SHP77 treated with DMSO at 0.1 percent for 48 hours (cell line): ENCODE measurements at places on chromosomes 4 and X.

GRCh38 chrX:34341258-34341657 is 209.1 kb upstream of the FAM47A start:
- no peak for DNase-seq

- no peak for DNase-seq
Observed at GRCh38 chr4:19791422-19792123, 460.1 kb upstream of the SLIT2 start.

- DNase-seq, result no peak
Observed at GRCh38 chrX:110851780-110852179, 56.2 kb upstream of the CHRDL1 start.

- no peak for DNase-seq
Observed at GRCh38 chrX:113058634-113059033, 218.0 kb upstream of the AMOT start.

- DNase-seq, result no peak
Observed at GRCh38 chr4:526971-527460, 28.0 kb downstream of the PIGG start.

- DNase-seq, result no peak
Observed at GRCh38 chr4:576991-577498, 950 bp upstream of the TMEM271 start.

GRCh38 chr4:15390494-15390893 is 37.3 kb upstream of the C1QTNF7 start:
- DNase-seq, result no peak

DNA sequence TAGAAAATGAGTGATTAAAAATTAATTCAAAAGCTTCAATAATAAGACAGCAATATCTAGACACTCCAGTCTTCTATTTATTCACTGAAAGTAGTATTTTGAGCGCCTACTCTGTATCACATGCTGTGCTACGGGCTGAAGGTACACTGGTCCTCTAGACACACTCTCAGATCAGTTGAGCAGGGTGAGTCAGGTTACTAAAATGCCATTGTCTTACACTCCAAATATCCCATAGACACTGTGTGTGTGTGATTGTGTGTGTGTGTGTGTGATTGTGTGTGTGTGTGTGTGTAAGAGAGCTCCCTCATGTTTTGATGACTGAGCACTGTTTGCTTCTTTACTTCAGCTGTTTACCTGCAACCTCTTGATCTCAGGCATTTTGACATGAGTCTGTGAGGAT is 342.8 kb upstream of the BOD1L1 start:
- DNase-seq, result no peak

DNA sequence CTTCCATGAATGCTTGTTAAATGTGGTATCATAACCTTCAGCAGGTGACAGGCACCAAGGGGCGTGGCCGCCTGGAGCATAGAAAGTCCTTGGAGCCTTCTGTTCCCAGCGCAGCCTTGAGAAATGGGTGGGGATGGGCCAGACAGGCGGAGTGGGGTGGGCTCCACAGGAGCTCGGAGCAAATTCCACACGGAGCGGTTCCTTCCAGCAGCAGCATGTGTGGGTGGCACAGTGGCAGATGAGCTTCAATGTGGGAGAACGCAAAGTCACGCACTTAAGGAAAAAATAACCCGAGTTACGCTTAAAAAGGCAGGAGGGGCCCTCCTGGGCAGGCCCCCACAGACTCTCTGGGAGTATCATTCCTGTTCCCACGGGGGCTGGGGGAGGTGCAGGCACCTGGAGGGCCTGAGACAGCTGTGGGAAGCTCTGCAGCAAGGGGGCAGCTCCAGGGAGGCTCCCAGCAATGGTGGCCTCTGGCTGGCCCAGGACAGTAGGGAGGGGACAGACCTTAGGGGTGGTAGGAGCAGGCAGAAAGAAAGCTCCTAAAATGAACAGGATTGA is 15.3 kb downstream of the TMEM271 start:
- no peak for DNase-seq

- no peak for DNase-seq
Observed at GRCh38 chr4:26964994-26965393, 104.4 kb downstream of the STIM2 start.

DNA sequence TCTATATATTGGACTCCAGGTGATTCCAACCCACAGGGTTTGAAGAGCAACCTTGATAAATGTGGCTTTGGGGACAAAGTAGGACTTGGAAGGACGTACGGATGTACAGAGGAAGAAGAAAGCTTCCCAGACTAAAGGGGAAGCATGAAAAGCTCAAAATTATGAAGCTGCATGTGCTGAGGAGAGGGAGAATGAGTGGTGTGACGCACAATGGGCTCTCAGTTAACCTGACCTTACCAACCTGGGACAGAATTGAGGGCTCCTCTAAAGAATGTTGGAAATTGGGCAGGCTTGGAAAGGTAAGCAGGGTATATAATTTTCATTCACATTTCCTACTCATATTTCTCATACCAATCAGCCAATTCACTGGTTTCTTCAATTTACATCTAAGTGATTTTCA is 10.5 kb upstream of the TIGD2 start:
- no peak for DNase-seq

DNA sequence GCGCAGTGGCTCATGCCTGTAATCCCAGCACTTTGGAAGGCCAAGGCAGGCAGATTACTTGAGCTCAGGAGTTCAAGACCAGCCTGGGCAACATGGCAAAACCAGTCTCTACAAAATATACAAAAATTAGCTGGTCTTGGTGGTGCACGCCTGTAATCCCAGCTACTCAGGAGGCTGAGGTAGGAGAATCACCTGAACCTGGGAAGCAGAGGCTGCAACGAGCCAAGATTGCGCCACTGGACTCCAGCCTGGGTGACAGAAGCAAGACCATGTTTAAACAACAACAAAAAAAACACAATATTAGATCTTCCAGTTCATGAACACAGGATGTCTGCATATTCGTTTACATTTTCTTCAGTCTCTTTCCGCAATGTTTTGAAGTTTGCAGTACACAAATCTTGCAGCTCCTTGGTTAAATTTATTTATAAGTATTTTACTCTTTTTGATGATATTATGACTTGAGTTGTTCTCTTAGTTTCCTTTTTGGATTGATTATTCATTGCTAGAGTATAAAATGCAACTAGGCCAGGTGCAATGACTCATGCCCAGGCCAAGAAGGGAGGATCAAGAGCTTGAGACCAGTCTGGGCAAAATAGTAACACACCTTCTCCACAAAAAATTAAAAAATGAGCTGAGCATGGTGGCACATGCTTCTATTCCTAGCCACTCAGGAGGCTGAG is 30.4 kb upstream of the ABCG2 start:
- DNase-seq, result no peak

DNA sequence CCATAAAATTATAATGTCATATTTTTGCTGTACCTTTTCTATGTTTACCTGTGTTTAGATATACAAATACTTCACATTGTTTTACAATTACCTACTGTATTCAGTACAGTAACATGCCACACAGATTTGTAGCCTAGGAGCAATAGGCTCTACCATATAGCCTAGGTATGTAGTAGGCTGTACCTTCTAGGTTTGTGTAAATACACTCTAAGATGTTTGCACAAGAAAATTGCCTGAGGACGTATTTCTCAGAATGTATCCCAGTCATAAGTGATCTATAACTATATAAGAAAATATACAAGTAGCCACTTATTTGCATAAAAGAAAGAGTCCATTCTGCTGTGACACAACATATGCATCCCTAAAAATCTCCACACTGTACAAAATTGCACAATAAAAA is 36.3 kb upstream of the SCML1 start:
- no peak for DNase-seq

DNA sequence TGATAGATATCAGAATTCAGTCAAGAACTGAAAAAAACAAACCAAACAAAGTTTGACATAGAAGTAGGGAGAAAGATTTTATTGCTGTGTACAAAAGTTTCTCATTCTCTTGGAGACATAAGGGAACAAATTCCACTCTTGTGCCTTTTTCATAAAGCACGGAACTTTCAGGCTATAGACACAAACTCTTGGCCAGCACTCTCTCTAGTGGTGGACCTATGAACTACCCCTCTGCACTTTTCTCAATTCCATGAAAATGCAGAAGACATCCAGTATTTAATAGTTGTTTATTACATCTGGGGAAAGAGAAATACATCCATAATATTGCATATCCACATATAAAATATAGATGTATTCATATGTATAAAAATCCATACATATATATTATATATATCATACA is 291.6 kb upstream of the HS3ST1 start:
- no peak for DNase-seq

DNA sequence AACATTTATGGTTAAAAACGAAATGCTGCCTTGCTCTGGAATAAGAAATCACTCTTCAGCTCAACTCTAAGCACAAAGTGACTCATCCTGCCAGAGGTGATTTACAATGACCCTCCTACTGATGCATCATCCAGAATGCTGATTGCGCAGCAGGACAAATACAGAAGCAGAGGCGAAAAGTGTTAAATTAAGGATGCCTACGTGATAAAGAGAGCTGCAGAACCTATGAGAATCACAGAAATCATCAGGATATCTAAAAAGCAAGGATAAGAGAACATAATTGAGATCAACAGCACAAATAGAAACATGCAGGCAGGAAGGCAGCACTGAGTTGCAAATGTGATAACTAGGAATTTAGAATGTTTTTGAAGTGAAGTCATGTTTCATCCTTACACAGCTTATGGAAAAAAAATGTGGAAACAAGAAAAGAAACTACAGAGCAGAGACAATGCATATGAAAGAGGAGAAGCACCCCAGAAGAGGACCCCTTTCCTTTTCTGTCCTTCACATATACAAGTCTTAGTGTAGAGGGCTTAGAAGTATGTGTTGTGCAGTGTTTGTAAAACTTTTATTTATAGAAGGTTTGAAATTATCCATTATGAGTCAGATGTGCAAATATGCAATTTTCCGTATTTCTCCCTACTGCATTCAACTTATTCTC is 188.4 kb downstream of the SLC7A11 start:
- no peak for DNase-seq

GRCh38 chr4:148258535-148258934 is 183.7 kb downstream of the NR3C2 start:
- no peak for DNase-seq

DNA sequence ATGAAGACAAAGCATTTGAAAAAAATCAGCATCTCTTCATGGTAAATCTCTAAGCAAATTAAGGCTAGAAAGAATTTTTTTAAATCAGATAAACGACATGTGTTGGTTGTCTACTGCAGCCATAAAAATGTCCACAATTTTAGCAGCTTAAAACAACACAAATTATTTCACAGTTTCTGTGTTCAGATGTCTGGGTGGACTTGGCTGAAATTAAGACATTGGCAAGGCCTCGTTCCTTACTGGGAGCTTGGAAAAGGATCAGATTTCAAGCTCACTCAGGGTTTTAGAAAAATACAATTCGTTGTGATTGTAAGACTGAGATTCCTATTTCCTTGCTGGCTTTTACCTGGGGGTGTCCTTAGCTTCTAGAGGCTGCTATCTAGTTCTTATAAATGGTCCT is 1470.6 kb downstream of the PCDH19 start:
- no peak for DNase-seq

GRCh38 chr4:36997727-36998126 is 246.8 kb upstream of the NWD2 start:
- DNase-seq, result no peak

- no peak for DNase-seq
Observed at GRCh38 chr4:2489081-2489805, 20.3 kb downstream of the RNF4 start.

DNA sequence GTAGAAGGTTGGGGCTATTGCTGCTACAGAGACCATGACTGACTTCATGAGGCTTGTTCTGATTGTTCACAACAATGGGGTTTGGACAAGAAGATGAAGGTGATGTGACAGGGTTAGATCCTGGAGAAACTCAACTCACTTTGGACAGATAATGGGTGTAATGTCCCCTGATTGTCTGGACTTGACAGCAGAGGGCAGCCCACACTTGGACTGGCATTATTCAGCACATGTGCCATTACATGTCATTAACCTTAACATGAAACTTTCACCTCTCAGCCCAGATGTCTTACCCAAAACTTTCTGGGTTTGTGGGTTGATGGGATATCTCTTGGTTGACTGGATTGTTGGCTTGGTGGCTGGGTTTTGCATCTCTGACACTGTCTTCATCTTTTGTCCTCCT is 101.5 kb downstream of the MXRA5 start:
- DNase-seq, result no peak

DNA sequence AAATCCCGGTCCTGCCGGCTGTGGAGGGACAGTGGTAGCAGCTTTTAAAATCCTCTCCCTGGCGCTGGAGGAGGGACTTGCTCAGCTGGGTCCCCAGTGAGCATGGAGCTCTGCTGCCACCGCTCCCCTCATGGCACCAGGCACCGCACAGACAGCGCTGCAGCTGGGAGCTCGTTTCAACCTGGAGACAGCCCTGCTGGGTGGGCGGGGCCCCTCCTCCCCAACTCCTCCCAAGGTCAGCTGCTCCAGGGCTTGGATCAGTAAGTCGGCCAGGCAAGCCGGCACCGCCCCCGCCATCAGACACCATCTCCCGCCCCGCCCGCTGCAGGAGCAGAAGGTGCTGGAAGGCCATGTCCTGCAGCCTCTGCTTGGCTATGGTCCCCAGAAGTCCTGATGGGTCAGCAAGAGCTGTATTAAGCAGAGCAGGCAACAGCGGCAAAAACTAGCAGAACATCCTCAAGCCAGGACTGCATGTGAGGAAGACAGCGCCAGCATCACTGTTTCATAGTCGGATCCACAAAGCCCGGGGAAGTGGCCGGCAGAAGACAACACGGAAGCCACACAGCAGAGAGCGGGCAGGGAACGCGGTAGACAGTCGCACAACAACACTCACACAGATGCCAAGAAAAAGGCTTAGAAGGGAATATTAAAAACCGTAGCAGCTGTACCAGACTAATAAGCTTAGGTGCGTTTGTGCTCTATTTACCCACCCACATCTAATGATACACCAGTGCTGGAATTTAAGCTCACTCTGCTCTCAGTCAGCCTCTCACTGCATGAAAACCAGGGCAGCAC is 16.2 kb downstream of the ZFYVE28 start:
- DNase-seq, result no peak

DNA sequence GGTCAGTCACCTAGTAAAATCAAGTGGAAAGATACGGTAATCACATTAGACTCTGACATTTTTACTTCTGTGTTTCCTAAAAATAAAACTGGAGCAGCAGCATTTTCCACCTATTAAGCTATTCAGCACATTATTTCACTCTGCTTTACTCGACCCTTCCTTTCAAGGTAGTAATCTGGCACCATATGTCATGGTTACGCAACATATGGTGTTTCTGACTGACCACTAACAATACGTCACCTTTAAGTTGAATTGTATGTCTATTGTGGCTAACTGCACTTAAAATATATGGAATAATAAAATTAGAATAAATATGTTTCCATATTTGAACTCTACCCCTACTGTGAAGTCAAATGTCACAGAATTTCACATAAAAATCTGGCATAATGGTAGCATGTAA is 168.8 kb downstream of the CDS1 start:
- no peak for DNase-seq

DNA sequence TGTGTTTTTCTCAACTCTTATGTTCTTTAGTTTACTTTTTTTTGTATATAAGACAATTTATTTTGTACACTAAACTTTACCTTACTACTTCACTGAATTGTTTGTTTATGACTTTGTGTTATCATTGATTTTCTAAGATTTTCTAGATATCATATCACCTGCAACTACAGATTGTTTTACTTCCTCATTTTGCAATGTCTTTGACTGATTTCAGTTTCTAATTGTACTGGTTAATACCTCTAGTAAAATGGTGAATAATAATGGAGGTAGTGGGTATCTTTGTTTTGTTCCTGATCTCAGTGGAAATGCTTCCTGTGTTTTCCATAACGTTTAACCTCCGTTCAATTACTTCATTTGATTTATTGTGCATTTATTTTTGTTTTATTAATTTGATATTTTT is 490.2 kb downstream of the TLL1 start:
- DNase-seq, result no peak

- no peak for DNase-seq
Observed at GRCh38 chr4:2368746-2369437, 49.6 kb downstream of the ZFYVE28 start.
